ENCODE measurements at places on chromosomes 3 and 15.

DNA sequence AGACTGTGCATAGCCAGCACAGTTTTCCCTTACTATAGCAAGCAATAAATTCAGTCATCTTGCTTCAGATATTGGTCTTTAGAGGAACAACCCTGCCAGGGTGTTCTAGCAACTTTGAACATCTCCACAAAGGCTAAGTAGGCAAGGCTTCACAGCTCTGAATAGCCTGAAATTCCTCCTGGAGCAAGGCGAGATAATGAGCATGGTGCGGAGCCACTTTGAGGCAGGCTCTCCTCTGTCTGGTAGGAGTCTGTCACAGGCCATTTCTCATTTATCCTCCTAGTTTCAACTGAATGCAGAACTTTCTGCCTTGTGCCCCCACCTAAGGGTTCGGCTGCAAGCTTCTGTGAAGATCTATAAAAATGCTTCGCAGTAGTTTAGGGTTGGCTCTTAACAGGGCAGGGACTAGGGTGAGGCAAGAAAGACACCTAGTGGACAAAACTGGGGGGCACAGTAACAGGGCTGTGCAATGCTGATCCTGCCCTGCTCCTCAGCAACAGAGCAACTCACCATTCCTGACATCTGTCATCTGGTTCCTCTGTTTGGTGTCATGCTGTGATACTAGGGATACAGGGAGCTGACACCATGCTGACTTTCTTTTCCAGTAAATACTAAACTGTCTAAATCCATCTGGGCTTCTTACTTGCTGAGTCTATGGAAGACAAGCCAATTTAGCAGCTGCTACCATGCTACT is 16.6 kb upstream of the EHHADH start:
- no peak for DNase-seq

GRCh38 chr3:33159981-33160380 is 46.2 kb downstream of the CRTAP start:
- DNase-seq: no peak

DNA sequence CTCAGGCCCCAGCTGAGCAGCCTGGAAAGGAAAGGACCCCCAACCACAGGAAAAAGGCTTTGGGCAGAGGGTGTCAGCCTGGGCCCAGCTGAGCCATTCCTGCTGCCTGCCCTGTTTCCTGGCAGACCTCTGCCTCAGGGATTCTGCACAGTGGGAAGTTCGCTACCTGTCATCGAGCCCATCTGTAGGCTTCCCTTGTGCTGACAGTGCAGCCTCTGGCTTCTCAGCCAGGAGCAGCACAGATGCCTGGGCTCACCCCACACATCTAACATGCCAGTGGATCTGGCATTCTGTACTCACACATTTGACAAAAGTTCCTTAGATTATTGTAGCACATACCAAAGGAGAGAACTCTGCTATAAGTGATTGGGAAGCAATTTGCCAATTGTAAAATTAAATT is 202.2 kb downstream of the SSR3 start:
- no peak for DNase-seq

DNA sequence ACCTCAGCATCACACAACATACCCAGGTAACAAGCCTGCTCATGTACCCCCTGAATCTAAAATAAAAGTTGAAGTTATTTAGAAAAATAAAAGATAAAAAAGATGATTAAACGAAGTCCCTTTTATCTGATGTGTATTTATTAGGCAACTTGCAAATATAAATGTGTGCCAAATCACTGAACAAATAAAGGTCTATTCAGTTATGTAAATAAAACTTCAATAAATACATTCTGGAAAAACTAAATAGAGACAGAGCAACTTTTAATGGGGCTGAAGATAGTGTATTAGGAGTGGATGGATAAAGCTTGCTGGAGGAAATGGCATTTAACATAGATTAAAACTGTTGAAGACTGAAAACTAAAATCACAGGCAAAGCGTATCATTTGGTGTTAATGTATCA is 678.0 kb upstream of the GRM7 start:
- no peak for DNase-seq

- no peak for DNase-seq
Observed at GRCh38 chr3:117047951-117048705, 338.5 kb downstream of the TUSC7 start.

GRCh38 chr3:10553591-10554235 is 48.3 kb upstream of the ATP2B2 start:
- DNase-seq: no peak

- DNase-seq: no peak
Observed at GRCh38 chr3:8931342-8931741, 31.9 kb downstream of the RAD18 start.

GRCh38 chr3:112018712-112019111 is 15.8 kb upstream of the TMPRSS7 start:
- no peak for DNase-seq

DNA sequence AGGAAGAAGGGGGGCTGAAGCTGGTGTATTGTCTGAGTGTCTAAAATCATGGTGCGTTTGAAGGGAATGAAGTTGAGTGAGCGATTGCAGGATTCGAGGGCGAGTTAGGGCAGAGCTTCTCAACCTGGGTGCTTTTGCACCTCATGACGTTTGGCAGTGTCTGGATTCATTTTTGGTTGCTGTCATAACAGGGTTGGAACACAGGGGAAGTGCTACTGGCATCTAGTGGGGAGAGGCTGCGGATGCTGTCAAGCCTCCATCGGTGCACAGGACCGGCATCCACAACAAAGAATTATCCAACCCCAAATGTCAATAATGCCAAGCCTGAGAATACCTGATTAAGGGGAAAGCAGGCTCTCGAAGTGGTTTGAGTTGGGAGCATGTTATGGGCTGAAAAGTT is 120.0 kb downstream of the SLCO3A1 start:
- DNase-seq: no peak

DNA sequence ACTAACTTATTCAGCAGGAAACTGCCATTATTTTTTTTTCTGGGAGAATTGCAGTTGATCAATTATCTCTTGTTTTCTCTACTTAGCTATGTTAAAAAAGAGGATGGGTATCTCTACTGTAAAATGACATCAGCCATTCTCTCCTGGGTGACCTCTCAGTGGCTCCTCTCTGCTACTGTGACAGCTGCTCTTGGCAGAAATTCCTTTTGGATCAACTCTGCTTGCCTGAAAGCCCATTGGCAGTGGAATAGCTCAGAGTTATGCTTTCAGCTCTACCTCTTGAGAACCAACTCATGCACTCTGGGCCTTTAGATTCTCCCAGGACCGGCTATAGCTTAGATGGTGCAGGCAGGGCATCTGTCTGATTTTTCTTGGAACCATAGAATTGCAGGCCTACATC is 99.9 kb upstream of the GAP43 start:
- no peak for DNase-seq

DNA sequence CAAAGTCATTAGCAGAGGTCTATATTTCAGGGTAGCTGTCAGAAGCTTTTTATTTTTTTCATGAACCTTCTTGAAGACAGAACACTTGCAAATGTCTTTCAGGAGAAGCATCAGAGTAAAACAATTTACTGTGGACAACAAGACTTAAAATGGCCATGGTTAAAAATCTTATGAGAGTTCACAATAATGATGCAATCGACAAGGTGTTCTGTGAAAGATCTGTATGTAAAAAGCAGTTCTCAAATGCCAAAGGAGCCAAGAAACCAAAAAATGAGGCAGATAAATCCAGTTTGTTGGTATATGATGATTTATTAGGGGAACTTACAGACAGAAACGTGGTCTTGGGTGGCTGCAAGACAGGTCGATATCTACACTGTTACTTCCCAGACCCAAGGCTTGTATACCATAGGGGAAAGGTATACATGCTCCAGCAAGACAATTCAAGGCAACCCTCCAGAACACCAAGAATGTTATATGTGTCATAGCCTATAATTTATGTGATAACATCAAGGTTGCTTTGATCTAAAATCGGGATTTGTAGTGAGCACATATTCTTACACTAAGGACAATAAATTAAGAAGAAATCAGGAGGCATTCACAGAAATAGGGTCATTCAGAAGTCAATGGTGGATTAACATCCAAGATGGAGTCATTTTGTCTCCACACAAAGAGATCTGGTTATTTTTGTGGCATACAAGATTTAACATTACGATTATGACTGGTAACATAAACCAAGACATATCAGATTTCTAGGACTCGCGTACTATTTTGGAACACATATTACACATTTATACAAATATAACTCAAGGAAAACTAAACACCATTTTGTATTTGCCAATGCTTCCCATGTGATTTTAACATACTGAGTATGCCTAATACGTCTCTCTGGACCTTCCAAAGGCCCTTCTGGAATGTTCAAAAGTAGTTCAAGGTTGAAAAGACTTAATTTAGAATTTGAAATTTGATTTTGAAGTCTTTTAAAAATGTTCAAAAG is 316.4 kb downstream of the THSD4 start:
- DNase-seq: no peak

DNA sequence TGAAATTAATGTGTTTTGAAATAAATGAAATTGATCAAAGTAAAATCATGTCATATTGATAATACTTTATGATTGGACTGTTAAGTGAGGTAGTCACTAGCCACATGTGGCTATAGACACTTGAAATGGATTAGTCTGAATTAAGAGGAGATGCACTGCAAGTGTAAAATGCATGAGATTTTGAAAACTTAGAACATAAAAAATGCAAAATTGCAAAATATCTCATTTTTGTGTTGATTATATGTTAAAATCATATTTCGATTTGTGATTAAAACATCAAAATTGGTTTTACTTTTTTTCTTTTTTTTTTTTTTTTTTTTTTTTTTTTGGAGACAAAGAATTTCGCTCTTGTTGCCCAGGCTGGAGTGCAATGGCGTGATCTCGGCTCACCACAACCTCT is 23.2 kb downstream of the CAPN7 start:
- DNase-seq: no peak

- DNase-seq: no peak
Observed at GRCh38 chr3:16011376-16011775, 163.1 kb upstream of the GALNT15 start.

GRCh38 chr3:194756791-194757325 is 71.2 kb downstream of the FAM43A start:
- DNase-seq: no peak

- no peak for DNase-seq
Observed at GRCh38 chr15:90839187-90840071, 29.0 kb upstream of the FURIN start.

DNA sequence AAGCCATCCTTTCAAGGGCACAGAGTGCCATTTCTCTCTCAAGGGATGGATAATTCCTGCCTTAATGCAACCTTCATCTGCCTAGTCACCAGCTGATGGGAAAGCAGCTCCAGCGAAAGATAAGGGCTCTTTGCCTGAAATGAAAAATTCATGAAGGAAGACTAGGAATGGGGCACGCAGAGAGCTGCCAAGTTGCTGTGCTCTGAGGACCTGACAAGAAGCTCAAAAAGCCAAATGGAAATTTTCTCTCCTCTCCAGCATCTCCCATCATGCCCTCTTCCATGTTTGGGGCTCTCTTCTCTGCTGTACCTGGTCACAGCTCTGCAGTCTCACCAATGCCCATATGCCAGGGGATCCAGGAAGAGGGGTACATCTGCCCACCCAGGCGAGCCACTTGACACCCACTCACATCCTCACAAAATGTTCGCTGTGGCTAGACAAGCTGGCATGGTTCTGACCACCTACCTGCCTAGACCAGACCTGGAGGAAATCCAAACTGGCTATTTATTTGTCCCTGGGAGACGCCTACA is 29.3 kb upstream of the ABHD2 start:
- DNase-seq: no peak

- DNase-seq: no peak
Observed at GRCh38 chr3:60047426-60048200, 997.8 kb upstream of the CFAP20DC start.

DNA sequence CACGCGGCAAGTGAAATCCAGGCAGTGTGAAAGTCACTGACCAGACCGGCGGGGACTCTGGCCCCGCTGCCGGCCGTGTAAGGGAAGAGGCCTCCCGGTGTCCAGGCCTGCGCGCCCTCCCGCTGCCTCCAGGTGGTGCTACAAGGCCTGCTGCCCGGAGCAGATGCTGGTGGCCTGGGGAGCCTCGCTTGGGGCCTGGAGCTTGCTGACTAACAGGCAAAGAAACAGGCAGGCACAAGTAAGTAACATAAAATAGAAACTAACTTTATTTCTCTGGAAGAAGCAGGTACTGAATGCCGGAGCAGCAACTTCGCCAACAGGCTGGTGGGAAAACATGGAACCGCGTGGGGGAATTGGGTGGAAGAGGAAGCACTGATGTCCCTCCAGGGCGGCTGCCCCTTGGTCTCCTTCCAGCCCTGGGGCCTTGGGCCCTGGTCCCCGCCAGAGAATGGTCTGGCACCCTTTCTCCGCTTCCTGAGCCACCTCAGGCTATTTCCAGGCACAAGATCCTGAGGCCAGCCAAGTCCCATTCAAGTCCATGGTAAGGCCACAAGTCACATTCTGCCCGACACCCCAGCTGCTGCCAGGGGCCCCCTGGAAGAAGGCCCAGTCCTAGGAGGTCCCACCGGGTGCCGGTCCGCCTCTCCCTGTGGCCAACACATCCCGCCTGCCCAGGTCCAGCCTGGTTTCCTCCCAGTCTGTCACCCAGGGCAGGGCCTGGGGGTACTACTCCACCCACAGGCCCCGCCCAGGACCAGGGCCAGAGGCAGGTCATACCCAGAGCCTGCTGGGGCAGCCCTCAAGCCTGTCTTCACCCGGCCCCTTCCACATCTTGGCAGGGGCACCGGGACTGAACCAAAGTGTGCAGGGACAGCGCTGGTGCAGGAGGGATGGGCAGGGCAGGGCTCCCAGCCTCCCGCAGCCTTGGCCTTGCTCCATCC is 45.0 kb downstream of the TNK2 start:
- peak; percentile 58 for DNase-seq

GRCh38 chr3:152209776-152210175 is 59.0 kb upstream of the MBNL1 start:
- no peak for DNase-seq

- DNase-seq: no peak
Observed at GRCh38 chr3:9139366-9139765, 110.1 kb downstream of the SRGAP3 start.

GRCh38 chr3:142987080-142987700 is 14.2 kb upstream of the U2SURP start:
- peak; percentile 54 for DNase-seq

GRCh38 chr3:14649466-14649865 is 2.1 kb upstream of the CCDC174 start:
- no peak for DNase-seq

- no peak for DNase-seq
Observed at GRCh38 chr15:52417957-52418356, 110.7 kb downstream of the MYO5A start.

- DNase-seq: no peak
Observed at GRCh38 chr3:108271626-108272025, 24.7 kb upstream of the HHLA2 start.

GRCh38 chr3:62214850-62215249 is 158.5 kb downstream of the FEZF2 start:
- DNase-seq: no peak

DNA sequence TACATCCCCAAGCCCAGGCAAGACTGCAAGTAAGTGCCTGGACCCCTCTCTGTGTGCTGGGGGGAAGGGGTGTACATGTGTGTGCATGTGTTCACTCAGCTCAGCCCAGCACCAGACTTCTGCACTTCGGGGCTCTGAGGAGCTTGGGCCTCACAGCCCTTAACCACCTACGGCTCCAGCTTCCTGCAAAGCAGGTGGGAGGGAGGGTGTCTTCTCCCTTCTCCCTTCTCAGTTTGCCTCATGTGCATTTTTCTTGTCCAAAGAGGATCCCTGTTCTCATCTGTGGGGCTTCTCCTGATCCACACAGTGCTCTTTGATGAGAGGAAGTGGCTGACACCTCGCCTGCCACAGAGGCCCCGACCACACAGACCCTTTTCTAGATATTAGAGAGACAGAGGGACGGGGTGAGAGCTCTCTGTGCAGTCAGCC is 69.3 kb downstream of the MESD start:
- peak; percentile 2 for DNase-seq

Measured in CD4-positive, alpha-beta T cell treated with Interleukin-12 subunit alpha and Interleukin-12 subunit beta, for 1 hour (primary cell).